ENCODE measurements at places on chromosomes 13 and 19.

DNA sequence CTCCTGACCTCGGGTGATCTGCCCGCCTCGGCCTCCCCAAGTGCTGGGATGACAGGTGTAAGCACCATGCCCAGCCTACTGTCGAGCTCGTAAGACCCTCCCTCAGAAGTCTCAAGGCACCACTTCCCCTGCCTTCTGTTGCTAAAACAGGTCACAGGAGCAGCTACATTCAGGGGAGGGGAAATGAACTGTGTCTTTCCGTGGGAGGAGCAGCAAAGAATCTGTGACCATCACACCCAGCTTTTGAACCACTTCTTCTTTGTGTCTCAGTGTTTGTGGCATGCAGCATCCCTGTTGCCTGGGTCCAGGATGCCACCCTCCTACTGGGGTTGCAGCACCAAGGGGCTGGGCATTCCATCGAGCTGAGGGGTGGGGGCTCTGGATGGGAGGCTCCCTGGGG is 7.7 kb upstream of the CSNK1G2 start:
- no peak for DNase-seq

DNA sequence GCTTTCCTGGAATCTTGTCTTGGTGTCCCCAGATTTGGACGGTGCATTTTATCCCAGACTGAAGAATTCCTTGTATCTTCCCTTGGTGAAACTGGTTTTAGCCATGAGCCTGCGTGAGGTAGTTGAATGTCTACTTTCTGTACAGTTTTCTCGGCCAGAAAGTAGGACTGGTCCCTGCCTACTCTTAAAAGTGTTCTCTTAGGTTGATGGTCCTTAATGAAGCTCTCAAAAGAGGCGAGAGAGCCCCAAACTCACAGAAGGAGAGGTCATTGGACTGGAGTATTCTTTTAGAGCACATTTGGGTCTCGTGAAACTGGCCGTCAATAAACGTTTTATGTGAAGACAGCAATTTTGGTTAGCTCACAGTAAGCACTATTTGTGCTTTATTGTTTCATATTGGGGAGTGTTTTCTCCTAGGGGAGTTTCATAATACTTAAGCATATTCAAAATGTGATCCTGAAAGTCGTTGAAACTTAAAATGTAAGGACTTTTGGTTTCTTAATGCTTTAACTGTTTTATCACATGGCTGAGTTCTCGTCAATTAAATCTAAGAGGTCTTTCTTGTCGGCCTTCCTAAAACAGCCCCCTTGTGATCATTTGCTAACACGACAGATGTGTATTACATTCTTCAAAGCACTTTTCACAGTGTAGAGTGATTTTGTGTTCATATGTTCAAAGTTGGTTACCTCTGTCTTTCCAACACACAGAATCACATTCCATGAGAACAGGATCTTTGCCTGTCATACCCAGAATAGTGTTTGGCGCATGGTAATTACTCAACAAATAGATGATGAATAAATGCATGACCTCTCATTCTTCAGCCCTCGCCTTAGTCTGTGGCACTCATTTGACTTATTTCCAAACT is 889 bp downstream of the GTF2F2 start:
- DNase-seq, result no peak

DNA sequence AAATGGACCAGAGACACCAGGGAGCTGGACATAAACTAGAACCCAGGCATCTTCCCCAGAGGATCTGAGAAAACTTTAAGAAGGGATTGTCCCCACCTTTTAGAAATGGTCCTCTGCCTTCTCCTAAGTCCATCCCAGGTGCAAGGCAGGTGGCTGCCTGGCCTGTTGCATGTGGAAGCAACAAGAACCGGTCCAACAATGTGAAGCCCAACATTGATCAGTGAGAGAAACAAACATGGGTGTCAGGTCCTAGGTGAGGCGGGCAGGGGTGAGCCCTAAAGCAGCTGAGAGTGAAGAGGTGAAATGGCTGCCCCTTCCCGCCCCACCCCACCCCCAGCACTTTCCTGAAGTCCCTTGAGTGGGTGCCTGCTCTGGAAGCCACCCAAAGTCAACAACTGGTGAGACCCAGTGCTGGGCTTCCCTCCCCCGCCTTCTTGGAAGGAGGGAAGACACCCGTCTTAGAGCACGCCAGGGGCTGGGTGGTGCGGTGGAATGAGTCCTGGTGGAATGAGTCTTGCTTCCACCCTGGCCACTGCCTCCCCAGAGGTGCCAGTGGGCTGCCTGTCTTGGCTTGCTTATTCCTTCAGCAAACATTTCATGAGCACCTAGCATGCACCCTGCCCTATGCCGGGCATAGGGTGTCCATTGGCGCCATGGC is 1.7 kb downstream of the AP1M1 start:
- DNase-seq, result no peak

DNA sequence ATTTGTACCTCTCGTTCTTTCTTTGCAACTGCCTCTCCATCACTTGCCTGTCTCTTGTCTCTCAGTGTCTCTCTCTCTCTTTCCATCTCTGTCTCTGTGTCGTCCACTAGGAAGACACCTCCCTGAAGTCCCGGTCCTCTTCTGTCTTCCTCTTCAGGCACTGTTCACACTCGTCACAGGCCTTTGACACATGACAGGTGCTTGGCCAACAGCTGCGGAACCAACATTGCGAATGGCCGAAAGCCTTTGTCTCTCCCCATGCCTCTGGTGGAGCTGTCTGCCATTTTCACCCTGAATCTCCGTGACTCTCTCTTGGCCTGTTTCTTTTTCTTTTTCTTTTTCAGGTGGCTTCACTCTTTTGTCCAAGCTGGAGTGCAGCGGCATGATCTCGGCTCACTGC is 2.8 kb downstream of the HIPK4 start:
- no peak for DNase-seq
